ENCODE measurements at places on chromosomes 16 and 17.

DNA sequence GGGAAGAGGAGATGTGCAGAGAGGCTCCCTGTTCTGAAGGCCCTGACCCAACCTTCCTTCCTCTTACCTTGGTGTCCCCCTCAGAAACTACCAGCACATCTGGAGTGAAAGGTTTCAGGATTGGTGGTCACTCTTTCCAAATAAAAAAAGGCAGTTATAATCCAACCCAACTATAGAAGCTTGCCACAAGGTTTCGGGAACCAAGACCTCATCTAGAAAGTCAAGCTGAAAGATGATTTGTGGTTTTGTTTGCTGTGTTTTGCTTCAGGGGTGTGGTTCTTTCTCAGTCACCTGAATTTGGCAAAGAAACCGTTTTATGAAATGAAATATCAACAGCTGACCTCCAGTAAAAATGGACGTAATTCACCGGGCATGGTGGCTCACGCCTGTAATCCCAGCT lies 19.3 kb downstream of the SHMT1 start:
- DNase-seq = no peak

DNA sequence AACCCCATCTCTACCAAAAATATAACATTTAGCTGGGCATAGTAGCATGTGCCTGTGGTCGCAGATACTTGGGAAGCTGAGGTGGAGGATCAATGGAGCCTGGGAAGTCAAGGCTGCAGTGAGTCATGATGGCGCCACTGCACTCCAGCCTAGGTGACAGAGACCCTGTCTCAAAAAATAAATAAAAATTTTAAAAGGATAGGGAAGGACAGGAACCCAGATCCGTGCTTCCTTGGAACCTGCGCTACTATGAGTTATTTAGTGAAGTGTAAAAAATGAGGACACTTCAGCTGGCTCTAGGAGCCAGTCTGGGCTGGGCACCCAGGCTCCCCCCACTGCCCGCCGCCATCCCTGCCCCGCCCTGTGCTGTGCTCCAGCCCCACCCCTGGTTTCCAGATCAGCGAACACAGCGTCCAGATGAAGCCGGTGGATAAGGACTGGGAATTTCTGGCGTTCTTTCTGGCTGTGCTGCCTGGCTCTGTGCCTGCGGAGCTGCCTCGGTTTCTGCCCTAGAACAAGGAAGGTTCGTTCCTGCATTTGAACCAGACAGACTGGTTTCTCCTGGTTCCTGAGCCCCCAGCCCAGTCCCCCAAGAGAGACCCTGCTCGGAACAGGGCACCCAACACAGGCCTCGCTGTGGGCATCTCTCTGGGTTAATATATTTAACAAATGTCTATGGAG lies 18.5 kb downstream of the PLLP start:
- DNase-seq = no peak

- DNase-seq = no peak
These were observed 64.5 kb downstream of the BANP start for GRCh38 chr16:88015806-88016140.

DNA sequence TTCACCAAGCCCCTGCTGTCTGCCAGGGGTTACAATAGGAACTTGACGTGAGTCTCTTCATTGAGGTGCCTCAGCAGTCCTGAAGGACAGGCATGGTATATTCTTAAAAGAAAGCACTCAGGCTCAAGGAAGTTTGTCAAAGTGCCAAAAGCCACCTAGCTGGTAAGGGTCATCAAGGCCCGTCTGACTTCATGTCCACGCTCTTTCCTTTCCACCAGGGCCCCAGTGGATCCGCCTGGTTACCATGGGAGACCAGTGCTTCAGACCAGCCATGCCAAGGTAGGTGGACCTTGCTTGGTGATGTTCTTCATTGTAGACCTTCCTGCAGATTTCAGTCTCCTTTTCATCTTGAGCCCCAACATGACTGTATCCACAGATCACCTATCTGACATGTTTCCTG lies 27.6 kb upstream of the CCL1 start:
- no peak for DNase-seq

GRCh38 chr16:73122604-73123391 lies 74.9 kb upstream of the ZFHX3 start:
- no peak for DNase-seq

DNA sequence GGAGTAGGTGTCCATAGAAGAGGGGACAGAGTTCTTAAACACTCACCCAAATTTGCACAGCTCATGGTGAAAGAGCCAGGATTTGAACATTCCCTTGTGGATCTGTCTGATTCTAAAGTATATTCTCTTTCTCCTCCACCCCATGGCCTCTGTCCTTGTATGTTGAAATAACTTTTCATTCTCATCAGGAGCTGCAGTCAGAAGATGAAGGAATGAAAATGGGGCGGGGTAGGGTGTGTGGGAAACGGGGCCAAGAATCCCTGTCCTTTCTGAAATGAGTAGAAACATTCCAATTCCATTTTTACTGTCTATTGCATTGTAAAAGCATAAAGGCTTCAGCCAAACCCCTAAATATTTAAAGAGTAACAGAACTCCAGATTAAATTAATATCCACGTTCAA lies 42.8 kb downstream of the NOG start:
- DNase-seq = no peak

DNA sequence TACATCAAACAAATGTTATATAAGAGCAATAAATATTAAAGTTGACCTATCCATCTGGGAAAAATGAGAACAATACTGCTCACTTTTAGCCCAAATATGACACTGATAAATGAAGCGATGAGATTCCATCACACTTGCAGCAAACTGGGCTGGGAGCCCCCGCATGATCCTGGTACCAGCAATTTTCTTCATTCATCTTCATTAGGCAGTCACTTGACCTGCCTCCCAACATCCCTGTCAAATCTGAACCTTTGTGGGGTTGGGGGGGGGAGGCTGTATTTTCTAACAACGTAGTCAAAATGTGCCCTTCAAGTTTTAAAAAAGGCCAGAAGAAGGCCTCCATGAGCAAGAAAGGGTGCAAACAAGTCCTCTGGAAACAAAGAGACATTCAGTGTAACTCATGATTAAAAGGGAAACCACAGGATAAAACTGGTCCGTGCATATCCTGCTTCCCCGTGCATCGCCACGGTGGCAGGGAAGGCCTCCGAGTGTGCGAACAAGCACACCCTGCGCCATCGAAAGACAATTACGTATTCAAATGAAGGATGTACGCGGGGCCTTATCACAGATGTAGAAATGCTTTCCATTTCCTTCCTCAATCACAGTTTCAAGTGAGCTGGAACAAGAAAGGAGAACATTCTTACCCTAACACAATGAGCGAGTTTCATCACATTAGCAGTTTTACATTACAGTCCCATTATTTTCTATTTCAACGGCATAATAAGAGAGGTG lies 48.4 kb downstream of the TOX3 start:
- no peak for DNase-seq

GRCh38 chr17:45149669-45150664 lies 1.7 kb downstream of the HEXIM1 start:
- DNase-seq = no peak

GRCh38 chr17:59496178-59496577 lies 69.2 kb upstream of the DHX40 start:
- no peak for DNase-seq

- no peak for DNase-seq
These were observed 28.6 kb downstream of the COG7 start for GRCh38 chr16:23424292-23424958.

GRCh38 chr16:87535855-87536794 lies 43.3 kb upstream of the ZCCHC14 start:
- DNase-seq = no peak

GRCh38 chr17:444879-445454 lies 92.4 kb upstream of the RPH3AL start:
- no peak for DNase-seq

- DNase-seq = no peak
These were observed 15.1 kb upstream of the ZFHX3 start for GRCh38 chr16:73062743-73063733.

Data from activated CD8-positive, alpha-beta memory T cell treated with anti-CD3 and anti-CD28 coated beads for 4 hours (primary cell).